Spleen (tissue), 13 donors: ENCODE measurements at places on chromosomes 13 and 19. TPM values are rescaled to one million over a fixed set of nuclear protein-coding genes. Genes with fewer than 3 reads are reported as not detected.

SSC5D gene
- total RNA-seq = 24.1 TPM

CFD gene
- 59.5 TPM for total RNA-seq

SLC25A41 gene
- not detected for total RNA-seq

HSPBP1 gene
- total RNA-seq = 21.4 TPM

RFX2 gene
- total RNA-seq = 11.1 TPM

LRRC25 gene
- 102 TPM for total RNA-seq

- H3K27me3 ChIP-seq = no peaks in the 10 kb centered on the region
- no peaks in the 10 kb centered on the region for H3K36me3 ChIP-seq
- no peak overlapping the region for H3K27ac ChIP-seq
- no peak overlapping the region for H3K4me3 ChIP-seq
Measured at GRCh38 chr13:30871588-30872275, 34.3 kb upstream of the MEDAG start.

- H3K4me3 ChIP-seq = no peak overlapping the region
- H3K36me3 ChIP-seq = no peaks in the 10 kb centered on the region
- peaks cover 3% of the 10 kb centered on the region for H3K4me1 ChIP-seq
- H3K27ac ChIP-seq = no peak overlapping the region
- H3K27me3 ChIP-seq = no peaks in the 10 kb centered on the region
Measured at GRCh38 chr13:100544866-100545683, 43.5 kb downstream of the GGACT start.

GRCh38 chr13:45658586-45659235 lies 43.2 kb upstream of the ERICH6B start:
- no peaks in the 10 kb centered on the region for H3K36me3 ChIP-seq
- DNase-seq = no peak
- H3K4me1 ChIP-seq = no peaks in the 10 kb centered on the region
- no peaks in the 10 kb centered on the region for H3K27me3 ChIP-seq

DNA sequence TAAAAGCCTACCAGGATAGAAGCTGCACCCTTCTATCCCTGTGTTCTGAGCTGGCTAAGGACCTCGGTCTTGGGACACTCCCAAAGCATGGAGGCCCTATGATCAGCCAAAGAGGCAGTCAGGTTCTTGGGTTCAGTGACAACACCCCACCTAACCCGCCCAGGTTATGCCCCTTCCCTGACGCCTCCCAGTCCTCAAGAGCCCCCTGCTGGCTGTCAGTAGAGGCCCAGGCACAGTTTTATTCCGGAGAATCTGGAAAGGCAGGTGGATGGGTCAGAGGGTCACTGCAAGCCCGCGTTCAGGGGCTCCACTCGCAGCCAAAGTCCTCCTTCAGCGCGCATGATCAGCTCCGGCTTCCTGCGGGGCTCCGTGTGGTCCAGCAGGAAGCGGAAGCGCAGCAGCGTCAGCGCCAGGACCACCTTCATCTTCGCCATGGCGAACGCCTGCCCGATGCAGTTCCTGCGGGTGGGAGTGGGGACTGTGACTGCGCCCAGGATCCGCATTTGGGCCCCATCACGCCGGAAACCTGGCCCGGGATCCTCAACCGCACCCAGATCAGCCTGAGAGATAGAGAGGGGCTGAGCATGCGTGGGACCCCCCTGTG lies 22.3 kb downstream of the OR10H3 start:
- peaks cover 14% of the 10 kb centered on the region for H3K27me3 ChIP-seq
- H3K4me1 ChIP-seq = no peaks in the 10 kb centered on the region
- no peaks in the 10 kb centered on the region for H3K36me3 ChIP-seq
- no peak overlapping the region for H3K27ac ChIP-seq

- no peaks in the 10 kb centered on the region for H3K36me3 ChIP-seq
- H3K27me3 ChIP-seq = peaks cover 12% of the 10 kb centered on the region
- no peak within 1 kb of the TSS for H3K27ac ChIP-seq
- no peak for DNase-seq
- H3K4me1 ChIP-seq = no peaks in the 10 kb centered on the region
Measured at GRCh38 chr19:39778763-39779162, at the start of gene LEUTX. Gene LEUTX, plus strand, starts transcription at chr19:39778854. Its CDS starts 67 bp downstream, at chr19:39778921.

DNA sequence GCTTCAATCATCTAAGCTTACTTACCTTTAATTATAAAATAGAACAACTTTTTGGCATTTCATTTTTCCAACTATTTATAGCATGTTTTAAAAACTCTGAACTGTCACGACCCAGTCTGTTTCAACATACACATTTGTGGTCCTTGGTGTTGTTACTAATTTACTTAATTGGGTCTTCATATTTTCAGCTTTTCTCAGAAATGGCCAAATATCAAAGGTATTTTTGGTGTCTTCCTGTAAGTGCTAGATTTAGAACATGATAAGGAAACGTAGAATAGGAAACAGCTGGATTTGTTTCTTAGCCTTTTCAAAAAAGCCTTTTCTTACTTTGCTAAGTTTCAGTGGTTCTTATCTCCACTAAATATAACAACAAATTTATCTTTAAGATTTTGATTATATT lies 11.4 kb downstream of the LPAR6 start:
- peak overlapping the region; percentile 32 for H3K27ac ChIP-seq
- no peaks in the 10 kb centered on the region for H3K36me3 ChIP-seq
- no peaks in the 10 kb centered on the region for H3K27me3 ChIP-seq
- no peak for DNase-seq
- peaks cover 48% of the 10 kb centered on the region for H3K4me1 ChIP-seq
- no peak overlapping the region for H3K4me3 ChIP-seq

DNA sequence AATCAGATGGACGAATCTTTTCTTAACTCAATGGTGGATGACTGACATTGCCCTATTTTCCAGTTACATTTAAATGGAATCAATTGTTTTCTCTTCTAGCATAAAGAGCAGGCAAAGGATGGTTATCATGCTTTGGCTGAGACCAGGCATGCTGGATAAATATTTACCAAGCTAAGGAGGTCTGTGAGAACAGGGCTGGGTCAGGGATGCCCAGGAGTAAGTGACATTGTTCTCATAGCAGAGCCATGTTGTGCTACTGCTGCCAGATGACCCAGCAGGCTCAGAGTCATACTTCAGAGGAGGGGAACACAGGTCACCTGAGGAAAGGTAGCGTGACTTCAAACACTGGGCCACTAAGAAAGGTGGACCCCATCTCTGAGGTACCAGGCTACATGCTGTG lies 116.0 kb upstream of the RNF113B start:
- H3K36me3 ChIP-seq = no peaks in the 10 kb centered on the region
- H3K27me3 ChIP-seq = no peaks in the 10 kb centered on the region
- H3K4me3 ChIP-seq = no peak overlapping the region

DNA sequence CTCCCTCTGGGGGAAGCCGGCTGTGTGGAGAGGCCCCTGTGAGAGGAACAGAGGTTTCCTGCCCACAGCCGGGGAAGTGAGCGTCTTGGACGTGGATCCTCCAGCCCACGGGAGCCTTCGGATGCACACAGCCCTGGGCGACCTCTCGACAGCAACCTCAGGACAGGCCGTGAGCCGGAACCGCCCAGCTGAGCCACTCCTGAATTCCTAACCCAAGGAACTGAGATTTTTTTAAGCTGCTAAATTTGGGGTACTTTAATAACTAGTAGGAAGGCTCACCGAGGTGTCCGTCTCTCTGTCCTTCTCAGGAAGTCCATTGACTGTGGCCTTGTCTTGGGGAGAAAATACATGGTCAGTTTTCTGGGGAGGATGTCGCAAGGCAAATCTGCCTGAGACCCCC lies 9.1 kb downstream of the LAIR1 start:
- peaks cover 77% of the 10 kb centered on the region for H3K4me1 ChIP-seq
- no peak overlapping the region for H3K4me3 ChIP-seq
- no peak for DNase-seq
- H3K36me3 ChIP-seq = peaks cover 41% of the 10 kb centered on the region

DNA sequence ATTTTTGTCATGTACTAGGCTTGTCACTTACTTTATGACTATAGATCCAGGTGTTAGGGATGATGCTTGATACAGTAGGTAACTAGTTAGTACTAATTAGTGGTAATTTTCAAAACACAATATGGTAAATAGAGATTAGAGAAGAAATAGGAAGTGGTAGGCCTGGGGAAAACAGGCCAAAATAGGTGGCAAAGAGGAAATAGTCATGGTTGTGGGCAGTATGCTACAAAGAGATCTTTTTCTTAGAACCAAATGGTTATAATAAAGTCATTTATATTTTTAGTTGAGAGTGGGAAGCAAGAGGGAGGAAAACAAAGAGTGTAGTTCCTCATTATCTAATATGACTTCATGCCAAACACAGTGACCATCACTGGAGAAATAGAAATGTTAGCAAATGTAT lies 9.1 kb upstream of the VWA8 start:
- DNase-seq = no peak
- H3K27ac ChIP-seq = no peak overlapping the region
- no peak overlapping the region for H3K4me3 ChIP-seq
- no peaks in the 10 kb centered on the region for H3K4me1 ChIP-seq
- no peaks in the 10 kb centered on the region for H3K36me3 ChIP-seq

DNA sequence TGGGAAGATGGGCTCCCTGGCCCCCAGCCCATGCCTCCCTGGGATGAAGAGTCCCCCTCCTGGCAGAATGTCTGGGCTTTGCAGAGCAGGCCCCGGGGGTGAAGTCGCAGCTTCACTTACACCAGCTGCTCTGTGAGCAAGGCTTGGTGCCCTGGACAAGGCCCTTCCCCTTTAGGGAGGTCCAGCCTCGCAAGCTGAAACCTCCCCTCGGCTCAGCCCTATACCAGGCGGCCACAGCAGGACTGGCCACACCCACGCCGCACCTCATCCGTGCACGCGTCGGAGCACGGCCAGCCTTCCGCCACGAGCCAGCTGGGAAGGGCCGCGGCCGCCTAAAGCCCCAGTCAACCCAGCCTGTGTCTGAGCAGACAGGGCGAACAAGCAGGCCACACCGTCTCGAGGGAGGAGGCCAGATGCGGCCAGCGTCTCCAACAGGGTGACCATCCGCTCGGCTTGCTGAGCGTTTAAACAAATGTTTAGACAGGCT lies 83.2 kb upstream of the MCF2L start:
- H3K4me1 ChIP-seq = no peaks in the 10 kb centered on the region
- H3K36me3 ChIP-seq = peaks cover 44% of the 10 kb centered on the region
- H3K27ac ChIP-seq = no peak overlapping the region
- DNase-seq = peak; percentile 87
- H3K27me3 ChIP-seq = no peaks in the 10 kb centered on the region
- H3K4me3 ChIP-seq = no peak overlapping the region

DNA sequence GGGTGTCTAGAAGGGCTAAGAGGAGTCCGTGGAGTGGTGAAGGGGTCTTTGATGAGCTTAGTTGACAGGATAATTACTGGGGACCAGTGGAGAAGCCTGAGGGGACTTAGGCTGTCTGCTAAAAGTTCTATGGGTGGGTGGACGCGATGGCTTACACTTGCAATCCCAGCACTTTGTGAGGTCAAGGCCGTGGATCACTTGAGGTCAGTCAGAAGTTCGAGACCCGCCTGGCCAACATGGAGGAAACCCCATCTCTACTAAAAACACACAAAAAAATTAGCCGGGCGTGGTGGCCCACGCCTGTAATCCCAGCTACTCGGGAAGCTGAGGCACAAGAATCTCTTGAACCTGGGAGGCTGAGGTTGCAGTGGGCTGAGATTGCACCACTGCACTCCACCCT lies 2.8 kb upstream of the GSK3A start:
- H3K36me3 ChIP-seq = peaks cover 26% of the 10 kb centered on the region
- H3K27me3 ChIP-seq = no peaks in the 10 kb centered on the region
- DNase-seq = peak; percentile 78
- peaks cover 83% of the 10 kb centered on the region for H3K4me1 ChIP-seq

- no peaks in the 10 kb centered on the region for H3K36me3 ChIP-seq
- H3K4me1 ChIP-seq = no peaks in the 10 kb centered on the region
- H3K27ac ChIP-seq = no peak overlapping the region
- no peaks in the 10 kb centered on the region for H3K27me3 ChIP-seq
- no peak overlapping the region for H3K4me3 ChIP-seq
- no peak for DNase-seq
Measured at GRCh38 chr13:43865892-43866291, 13.6 kb downstream of the CCDC122 start.

DNA sequence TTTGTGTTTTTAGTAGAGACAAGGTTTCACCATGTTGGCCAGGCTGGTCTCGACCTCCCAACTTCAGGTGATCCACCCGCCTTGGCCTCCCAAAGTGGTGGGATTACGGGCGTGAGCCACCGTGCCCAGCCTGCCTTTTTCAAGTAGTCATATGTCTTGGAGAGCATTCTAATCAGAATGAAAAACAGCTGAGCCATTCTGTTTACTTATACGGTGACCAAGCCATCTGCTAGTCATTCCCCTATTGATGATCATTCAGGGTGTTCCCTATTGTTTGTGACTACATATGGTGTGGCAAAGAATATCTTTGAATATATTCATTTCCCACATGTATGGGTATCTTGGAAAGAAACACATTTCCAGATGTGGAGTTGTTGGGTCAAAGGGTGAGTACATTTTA lies 17.2 kb downstream of the BLOC1S3 start:
- H3K27ac ChIP-seq = no peak overlapping the region
- H3K36me3 ChIP-seq = no peaks in the 10 kb centered on the region
- no peaks in the 10 kb centered on the region for H3K4me1 ChIP-seq
- H3K27me3 ChIP-seq = no peaks in the 10 kb centered on the region

DNA sequence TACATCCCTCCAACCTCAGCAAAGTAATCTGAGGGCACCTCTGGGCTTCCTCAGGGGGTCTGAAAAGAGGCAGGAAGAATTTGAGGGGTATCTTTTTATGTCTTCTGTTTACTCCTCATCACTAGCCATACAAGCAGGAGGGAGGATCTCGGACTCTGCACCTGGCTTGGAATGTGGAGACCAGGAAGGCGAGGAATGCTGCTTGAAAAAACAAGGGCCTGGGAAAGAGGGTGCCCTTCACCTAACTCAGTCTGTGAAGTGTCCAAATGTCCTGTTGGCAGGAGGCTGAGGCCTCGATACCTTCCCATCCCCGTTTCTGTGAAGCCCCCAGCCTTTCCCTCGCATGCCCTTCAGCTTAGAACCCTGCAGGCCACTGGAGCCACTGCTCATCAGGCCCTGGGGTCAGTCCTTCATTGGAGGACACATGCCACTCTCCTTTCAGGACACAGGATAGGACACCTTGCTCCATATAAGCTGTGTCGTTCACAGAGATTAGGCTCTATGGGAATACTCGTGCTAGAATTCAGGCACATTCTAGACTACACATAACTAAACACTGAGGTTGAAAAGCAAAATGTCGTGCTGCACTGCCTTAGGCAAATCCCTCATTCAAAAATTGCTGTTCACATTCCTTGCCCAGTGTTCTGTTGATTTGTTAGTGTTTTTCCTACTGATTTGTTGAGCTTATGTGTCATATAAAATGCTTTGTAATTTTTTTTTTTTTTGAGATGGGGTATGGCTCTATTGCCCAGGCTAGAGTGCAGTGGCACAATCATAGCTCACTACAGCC lies 49.7 kb downstream of the ESD start:
- peaks cover 13% of the 10 kb centered on the region for H3K4me1 ChIP-seq
- no peak overlapping the region for H3K4me3 ChIP-seq
- H3K27ac ChIP-seq = no peak overlapping the region
- DNase-seq = no peak
- H3K36me3 ChIP-seq = peaks cover 90% of the 10 kb centered on the region
- H3K27me3 ChIP-seq = no peaks in the 10 kb centered on the region

GRCh38 chr19:531753-532560 lies at the start of gene CDC34:
Gene CDC34, plus strand, starts transcription at chr19:531760. Its CDS starts 172 bp downstream, at chr19:531932.
- DNase-seq = no peak
- peaks cover 27% of the 10 kb centered on the region for H3K36me3 ChIP-seq
- H3K27me3 ChIP-seq = no peaks in the 10 kb centered on the region
- H3K27ac ChIP-seq = peak within 1 kb of the TSS; percentile 94
- peak within 1 kb of the TSS; percentile 91 for H3K4me3 ChIP-seq
- peaks cover 34% of the 10 kb centered on the region for H3K4me1 ChIP-seq

GRCh38 chr13:110815471-110816204 lies 99.2 kb downstream of the ANKRD10 start:
- H3K27ac ChIP-seq = no peak overlapping the region
- peaks cover 24% of the 10 kb centered on the region for H3K27me3 ChIP-seq
- no peak overlapping the region for H3K4me3 ChIP-seq

- H3K27ac ChIP-seq = no peak overlapping the region
- peaks cover 10% of the 10 kb centered on the region for H3K4me1 ChIP-seq
- no peaks in the 10 kb centered on the region for H3K27me3 ChIP-seq
Measured at GRCh38 chr13:45195421-45195820, 5.4 kb downstream of the KCTD4 start.
